ENCODE measurements at places on chromosomes 3 and 15.

DNA sequence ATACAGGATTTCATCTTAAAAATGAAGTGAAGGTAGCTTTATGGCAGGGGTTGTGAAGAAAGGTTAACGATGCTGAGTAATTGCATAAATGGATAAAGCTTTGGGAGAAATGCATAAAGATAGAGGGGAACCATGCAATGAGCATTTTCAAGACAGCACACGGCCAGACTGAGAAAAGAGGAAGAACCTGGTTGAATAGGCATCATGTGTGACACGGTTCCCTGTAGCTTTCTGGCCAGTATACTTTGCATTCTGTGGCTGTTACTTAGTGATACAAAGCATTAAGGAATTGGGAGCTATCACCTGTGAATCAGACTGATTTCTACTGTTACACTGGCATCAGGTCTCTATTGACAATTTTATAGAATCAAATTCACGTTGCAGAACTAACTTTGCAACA, 33.3 kb downstream of the NR2C2 start:
- no peak for DNase-seq

DNA sequence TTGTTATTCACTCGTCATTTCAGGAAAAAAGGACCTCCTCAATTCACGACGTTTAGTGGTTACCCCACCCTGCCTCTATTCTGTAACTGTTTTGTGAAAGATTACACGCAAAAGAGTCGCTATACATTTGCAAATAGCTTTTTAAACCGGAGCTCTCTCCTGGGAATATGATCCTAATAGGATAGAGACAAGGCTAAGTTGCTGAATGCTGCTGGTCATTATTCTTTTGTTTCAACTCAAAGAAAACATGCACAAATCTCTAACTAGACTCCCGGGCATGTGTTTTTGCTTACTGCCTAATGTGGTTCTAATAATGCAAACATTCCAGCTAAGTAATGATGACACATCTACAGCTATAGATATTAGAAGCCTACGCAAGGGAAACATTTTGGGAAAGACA, 214.6 kb upstream of the MDFIC2 start:
- DNase-seq, result no peak

DNA sequence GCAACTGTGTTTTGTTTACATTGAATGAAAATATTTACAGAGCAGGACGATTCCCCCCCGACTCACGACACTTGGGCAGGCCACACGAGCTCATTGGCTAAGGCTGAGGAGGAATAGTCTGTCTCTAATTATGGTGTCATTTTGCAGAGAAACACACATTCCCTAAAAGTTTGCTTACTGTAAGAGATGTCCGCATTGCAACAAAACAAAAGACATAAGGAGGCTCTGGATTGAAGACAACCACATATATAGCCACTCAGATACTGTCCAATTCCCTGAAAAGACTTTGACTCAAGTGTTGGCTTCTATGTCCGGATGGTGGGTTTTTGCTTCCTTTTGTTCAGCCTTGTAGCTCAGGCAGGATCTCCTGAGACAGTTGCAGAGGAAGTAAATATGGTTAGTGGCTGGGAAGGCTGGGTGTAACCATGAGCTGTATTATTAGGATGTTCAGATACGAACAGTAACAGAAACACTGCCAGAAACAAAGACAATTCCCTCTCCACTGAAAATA, 170.4 kb downstream of the KLHL25 start:
- no peak for DNase-seq

DNA sequence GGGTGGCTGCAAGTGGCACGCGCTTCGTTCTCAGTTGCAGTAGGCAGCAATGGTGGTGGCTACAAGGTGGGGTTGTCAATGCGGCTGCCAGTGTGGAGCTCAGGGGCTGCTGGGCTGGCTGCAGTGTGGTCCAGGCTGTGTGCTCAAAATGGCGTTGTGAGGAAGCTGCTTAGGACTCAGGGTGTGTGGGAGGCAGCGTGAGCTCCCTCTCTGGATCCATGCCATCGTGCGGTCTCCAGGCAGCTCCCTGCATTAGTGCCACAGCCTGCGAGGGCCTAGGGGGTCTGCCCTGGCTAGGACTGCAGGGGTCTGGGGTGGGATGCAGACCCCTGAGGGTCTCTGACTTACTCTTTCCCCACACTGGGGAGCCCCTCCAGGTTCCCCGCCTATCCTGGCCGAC, 397.2 kb downstream of the OCA2 start:
- DNase-seq, result no peak

DNA sequence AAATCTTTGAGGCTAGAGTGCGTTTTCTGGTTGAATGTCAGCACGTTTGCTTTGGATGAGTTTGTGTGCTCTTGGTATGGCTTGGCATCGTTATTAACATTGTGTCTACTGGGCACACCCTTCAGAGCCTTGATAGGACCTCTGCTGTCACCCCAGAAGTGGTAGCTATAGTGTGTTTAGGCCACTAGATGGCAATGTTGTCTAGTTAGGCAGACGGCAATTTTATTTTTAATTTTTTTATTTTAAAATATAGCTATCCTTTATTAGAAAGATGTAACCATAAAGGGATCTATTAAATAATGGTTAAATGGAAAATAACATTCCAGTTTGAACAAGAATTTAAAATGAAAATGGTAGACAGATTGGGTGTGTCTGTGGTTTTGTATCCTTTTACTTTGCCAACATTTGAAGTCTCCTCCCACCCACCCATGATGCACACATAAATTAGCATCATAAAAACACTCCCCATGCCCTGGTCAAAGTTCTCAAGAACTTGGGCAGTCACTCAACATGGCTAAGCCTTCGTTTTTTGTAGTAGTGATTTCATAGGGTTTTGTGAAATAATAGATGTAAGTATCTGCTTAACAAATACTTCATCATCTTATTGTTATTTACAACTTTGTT, 200.7 kb downstream of the KCNH8 start:
- DNase-seq, result no peak

- no peak for DNase-seq
Measured at GRCh38 chr3:72279068-72279604, 494.2 kb upstream of the PROK2 start.

DNA sequence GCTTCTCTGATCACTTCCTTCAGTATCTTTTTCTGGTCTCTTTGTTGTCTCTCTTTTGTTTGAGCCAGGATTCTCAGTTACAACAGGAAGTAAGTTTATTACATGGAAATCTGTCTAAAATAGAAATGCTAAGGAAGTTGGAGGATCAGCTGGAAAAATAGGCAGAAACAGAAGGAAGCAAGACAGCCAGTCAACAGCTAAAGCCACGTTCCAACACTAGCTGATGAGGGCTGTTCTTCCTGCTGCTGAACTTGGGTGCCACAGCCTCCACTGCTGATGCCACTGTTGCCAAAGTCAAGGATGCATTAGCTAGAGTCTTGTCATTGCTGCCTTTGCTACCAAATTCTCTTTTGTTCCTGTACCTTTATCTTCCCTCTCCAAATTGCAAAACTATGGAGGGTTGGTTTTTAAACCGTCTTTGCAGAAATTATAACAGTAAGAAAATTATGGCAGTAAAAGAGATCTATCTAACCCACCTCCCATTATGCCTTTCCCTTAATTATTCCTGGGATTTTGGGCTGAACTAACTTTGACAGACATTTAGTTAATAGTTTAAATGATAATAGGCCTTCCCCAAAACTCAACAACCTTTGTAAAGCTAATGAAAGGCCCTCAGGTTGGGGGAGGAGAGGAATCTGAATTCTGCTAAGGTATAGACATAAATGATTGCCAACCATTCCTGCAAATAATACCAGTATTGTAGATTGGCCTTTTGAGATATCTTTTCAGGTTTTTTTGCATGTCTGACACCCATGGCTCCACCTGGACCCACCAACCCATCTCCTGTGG, 27.4 kb upstream of the OR5K4 start:
- no peak for DNase-seq

- DNase-seq, result no peak
Measured at GRCh38 chr3:109927161-109927560, 589.8 kb upstream of the DPPA4 start.

- no peak for DNase-seq
Measured at GRCh38 chr3:170490828-170491560, 72.3 kb downstream of the CLDN11 start.

GRCh38 chr3:138862531-138862923, 27.8 kb upstream of the PIK3CB start:
- DNase-seq, result no peak

GRCh38 chr3:81829937-81830336, 68.5 kb upstream of the GBE1 start:
- no peak for DNase-seq

- no peak for DNase-seq
Measured at GRCh38 chr3:5572168-5572567, 384.7 kb downstream of the EDEM1 start.

GRCh38 chr3:134650431-134651346, at the start of gene KY:
Gene KY (minus strand): TSS chr3:134651022. CDS start chr3:134650960, 62 bp downstream.
- DNase-seq, result no peak

- DNase-seq, result no peak
Measured at GRCh38 chr3:109702252-109702651, 364.9 kb upstream of the DPPA4 start.

- no peak for DNase-seq
Measured at GRCh38 chr3:24310887-24311286, 183.8 kb downstream of the THRB start.

DNA sequence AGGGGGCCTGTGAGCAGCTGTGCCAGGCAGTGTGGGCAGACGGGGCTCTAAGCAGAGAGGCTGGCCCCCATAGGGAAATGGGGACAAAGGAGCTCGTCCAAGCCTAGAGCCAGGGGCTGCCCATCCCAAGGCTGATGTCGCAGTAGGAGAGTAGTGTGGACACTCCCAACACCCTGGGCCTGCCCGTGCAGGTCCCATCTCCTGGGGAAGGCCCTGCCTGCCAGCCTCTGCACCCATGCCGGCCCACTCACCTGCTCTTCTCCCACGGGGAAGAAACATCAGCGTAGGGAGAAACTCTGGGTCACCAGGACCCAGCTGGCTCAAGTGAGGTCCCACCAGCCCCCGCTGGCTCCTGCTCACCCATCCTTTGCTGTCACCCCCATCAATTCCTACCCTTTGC, 10.7 kb upstream of the DUSP7 start:
- no peak for DNase-seq

GRCh38 chr15:101203607-101204189, 48.1 kb downstream of the CHSY1 start:
- DNase-seq, result no peak

GRCh38 chr15:62063825-62064635, 2.7 kb upstream of the C2CD4A start:
- DNase-seq, result no peak

- DNase-seq, result no peak
Measured at GRCh38 chr3:135215516-135215915, 420.5 kb downstream of the EPHB1 start.

GRCh38 chr15:38053205-38053604, 118.8 kb downstream of the TMCO5A start:
- DNase-seq, result no peak

GRCh38 chr3:187750006-187750512, 4.8 kb upstream of the BCL6 start:
- no peak for DNase-seq

DNA sequence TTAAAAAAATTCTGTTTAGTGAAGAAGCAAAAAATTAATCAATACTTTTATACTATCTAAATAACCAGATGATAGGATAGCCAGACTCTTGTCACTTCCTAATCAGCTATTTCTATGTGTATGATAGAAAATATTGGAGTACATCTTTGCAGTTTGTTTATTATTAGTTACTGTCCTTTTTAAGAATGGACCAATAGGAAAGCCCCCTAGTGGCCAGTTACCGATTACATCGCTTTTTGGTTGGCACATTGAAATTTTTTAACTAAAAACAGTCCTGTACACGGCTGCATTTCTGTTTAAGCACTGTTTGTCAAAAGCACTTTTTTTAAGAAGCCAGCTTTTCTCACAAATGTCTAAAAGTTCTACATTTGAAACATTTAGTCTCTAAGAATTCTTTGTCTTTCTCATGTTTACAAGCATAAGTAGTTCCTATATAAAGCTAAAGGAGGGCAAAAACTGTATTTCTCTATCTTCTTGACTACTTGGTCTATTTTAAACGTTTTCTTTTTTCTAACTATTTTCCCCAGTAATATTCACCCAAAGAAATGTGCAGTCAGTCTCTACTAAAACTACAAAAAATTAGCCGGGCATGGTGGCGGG, 253.2 kb upstream of the LRTM1 start:
- no peak for DNase-seq

- no peak for DNase-seq
Measured at GRCh38 chr3:28698706-28699105, 350.1 kb upstream of the AZI2 start.

DNA sequence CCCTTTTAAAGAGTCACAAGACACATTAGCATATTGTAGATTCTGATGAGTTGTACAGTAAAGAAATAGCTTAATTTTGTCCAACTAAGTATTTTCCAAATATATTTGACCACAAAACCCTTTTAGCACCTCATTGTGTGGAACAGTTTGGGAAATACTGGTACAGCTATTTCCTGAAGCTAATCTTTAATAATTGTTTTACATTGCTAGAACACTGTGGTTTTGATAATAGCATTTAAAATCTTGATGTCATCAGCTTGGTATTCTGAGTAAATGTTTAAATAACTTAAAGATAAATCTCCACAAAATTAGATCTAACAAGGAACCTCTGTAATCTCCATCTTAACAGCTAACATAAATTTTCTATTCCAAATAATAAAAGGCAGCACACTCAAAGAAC, 140.0 kb upstream of the MLF1 start:
- DNase-seq, result no peak

DNA sequence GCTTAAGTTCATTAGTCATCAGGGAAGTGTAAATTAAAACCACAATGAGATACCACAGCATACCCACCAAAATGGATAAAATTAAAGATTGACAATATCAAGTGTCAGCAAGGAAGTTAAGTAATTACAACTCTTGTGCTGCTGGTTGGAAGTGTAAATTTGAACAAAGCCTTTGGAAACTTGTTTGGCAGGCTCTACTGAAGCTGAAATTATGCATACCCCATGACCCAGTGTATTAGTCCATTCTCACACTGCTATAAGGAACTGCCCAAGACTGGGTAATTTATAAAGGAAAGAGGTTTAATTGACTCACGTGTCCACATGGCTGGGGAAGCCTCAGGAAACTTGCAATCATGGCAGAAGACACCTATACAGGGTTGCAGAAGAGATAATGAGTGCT, 196.1 kb downstream of the PDCD6IP start:
- no peak for DNase-seq

GRCh38 chr15:98980899-98981228, 26.7 kb downstream of the PGPEP1L start:
- no peak for DNase-seq

GRCh38 chr3:83769791-83770663, 1188.8 kb upstream of the CADM2 start:
- no peak for DNase-seq

DNA sequence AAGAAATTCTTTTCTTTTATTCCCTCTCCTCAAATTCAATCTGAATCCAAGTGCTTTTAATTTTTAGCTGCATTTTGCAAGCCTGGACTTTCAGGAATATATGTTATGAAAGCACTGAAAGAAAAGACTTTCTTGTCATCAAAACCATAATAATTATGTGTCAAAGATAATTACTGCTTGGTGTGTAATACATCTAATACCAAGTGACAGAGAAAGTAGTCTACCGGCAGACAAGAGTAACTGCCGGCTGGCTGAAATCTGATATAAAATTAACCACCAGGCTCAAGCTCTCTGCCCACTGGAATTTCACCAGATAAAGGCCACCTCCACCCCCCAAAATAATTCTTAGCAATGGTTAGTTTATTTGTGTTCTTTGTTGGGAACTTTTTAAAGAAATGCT, 220.9 kb upstream of the CDIN1 start:
- no peak for DNase-seq
